ENCODE measurements at places on chromosomes 3 and 15.

DNA sequence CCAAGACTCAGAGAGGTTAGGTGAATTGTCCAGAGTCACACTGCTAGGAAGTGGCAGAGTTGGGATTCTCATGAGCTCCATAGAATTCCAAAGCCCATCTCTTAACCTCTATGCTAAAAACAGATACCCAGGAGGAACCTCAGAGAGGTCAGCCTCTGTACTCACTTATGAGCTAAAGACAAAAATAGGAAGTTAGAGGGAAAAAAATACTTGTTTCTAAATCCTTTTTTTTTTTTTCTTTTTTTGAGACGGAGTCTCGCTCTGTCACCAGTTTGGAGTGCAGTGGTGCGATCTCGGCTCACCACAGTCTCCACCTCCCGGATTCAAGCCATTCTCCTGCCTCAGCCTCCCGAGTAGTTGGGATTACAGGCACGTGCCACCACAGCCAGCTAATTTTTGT is 31.4 kb downstream of the FSD2 start:
- no peak for DNase-seq

GRCh38 chr3:172192830-172193415 is 153.5 kb downstream of the FNDC3B start:
- no peak for DNase-seq

DNA sequence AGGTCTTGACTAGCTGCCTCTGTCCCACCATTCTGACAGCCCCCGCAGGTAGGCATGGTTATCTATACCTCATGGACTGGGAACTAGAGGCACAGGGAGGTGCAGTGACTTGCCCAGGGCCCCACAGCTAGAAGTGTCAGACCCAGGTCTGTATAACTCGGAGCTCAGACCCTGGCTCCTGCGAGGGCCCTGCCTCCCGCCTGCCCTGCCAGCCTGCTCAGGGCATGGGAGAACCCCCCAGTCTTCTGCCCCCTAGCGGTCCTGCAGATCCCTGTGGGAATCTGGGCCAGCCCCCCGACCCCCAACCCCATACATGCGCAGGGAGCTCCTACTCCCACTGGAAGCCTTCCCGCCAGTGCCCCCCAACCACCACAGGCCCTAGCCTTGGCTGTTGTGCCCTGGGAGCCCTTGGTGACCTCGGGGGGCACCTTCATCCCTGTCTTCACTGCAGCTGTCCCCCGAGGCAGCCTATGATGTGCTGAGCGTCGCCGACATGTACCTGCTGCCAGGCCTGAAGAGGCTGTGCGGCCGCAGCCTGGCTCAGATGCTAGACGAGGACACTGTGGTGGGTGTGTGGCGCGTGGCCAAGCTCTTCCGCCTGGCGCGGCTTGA is 6.9 kb downstream of the ABTB1 start:
- no peak for DNase-seq

- DNase-seq: no peak
Measured at GRCh38 chr15:29613951-29614382, 208.3 kb downstream of the TJP1 start.

- DNase-seq: no peak
Measured at GRCh38 chr3:851098-851790, 241.6 kb upstream of the CNTN6 start.
